Esophagus muscularis mucosa (tissue), 4 donors: ENCODE measurements at places on chromosomes 6 and 20. TPM values are rescaled to one million over a fixed set of nuclear protein-coding genes. Genes with fewer than 3 reads are reported as not detected.

Gene SLC2A10
- total RNA-seq = 12.0 TPM

Gene PNPLA1
- not detected for total RNA-seq

DNA sequence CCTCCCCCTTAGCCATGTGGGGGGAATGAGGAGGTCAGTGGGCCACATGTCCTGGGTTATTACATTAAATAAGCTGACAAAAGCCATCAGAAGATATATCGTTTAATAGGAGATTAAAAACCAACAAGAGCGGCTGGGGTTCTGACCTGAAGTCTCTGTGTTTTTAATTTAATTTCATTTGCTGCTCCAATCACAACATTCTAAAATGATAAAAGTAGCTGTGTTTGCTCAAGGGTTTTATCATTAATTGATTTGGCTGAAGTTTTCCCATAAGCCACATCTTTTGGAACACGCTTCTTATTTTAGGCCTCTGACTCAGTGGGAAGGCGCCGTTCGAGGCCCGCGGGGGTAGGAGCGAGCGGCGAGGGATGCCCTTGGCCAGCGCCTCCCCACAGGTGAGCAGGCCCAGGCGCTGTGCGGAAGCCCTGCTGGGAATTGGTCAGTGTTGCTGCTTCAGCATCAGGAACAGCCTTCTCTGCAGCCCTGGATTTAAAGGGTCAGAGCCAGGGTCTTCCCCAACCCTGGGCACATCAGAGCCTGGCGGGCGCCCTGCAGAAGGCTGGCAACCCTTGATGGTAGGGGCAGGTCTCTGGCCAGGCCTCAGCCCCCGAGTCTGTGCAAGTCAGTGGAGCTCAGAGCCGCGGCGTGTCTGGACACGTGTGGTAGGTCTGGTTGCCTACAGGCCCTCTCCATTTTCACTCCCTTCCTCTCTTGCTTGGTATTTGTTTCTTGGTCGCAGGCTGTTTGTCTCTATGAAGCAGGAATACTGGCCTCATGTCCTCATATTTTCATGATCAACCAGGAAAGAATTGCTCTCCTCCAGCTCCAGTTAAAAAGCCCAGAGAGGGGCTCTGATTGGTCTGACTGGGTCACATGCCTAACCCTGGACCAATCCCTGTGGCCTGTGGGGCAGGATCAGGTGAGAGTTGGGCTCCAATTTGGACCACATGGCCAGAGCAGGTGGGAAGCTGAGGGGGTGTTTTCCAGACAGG is 30.9 kb upstream of the MLN start:
- no peak for DNase-seq

DNA sequence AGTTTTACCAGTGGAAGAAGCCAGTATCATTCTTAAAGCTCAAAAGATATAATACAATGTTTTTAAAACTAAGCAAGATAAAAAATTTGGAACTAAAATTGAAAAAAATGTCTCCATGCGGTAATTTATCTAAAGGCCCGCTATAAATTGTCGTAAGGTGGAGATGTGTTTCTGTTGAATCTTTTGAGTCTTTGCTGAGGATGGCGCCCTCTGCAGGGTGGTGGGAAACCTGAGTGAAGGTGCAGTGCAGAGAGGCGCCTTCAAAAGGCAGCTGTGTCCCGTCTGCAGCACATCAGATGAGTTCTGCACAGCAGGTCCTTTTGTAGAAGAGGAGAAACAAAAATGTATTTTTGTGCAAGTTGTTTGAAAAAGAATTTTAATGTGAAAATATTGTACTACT is 29.4 kb upstream of the KIF25 start:
- DNase-seq = no peak

GRCh38 chr6:166910601-166911000 is 45.7 kb downstream of the RNASET2 start:
- no peak for DNase-seq
